ENCODE measurements at places on chromosomes 16 and 17.

- no peak for DNase-seq
Measured at GRCh38 chr17:30605027-30605426, 127.8 kb downstream of the GOSR1 start.

GRCh38 chr16:72959301-72959996 lies 88.5 kb downstream of the ZFHX3 start:
- DNase-seq, result no peak

DNA sequence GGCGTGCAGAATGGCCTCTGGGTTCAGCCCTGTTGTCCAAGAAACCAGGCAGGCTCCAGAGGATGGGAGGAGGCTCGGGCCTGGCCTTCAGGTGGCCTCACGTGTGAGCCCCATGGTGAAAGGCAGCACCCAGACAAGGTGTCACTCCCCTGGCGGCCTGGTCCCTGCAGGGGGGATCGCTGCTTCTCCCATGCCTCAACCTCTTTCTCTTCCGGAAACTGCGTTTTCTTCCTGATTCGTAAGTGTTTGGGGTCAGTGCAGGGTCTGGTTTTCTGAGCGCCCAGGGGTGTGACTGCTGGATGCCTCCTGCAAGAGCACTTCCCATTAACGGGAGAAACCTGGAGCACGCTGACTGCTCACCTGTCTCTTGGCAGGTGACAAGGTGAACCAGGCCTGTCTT lies 70.0 kb upstream of the CIBAR2 start:
- no peak for DNase-seq

DNA sequence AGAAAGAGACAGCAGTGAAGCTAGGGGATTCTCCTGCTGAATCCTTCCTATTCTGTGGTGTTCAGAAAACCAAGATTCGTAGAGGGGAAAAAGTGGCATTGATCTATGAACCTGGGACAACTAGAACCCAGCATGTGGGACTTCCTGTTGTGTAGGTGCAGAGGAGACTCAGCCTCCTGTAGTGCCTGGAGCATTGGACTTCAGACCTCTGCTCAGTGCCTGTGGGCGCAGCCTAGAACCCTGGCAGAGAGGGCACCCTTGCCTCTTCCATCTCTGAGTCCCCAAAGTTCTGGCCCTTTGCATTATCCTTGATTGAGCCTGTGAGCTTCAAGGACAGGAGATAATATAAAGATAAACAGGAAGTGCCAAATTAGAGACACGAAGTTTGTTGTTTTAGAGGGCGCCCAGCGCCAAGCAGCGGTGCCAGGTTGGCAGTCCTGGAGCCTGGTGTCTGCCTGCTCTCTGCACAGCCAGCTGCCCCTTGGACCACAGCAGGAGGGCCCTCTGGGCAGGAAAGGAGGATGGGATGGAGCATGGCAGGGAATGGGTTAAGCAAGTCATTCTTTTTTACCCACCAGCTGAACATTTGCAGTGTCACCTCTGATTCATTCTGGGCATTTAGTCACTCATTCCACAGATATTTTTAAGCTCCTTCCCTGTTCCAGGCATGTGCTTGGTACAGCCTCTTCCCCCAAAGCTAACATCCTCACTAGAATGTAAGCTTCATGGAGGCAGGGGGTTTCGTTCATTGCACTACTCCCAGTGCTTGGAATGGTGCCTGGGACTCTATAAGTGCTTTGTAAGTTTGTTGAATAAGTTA lies 11.9 kb upstream of the SP6 start:
- DNase-seq, result no peak

GRCh38 chr16:81590714-81591544 lies 146.3 kb downstream of the CMIP start:
- DNase-seq, result no peak

GRCh38 chr17:13490906-13491482 lies 110.7 kb downstream of the HS3ST3A1 start:
- no peak for DNase-seq

All from NCI-H1694 (cell line).